ENCODE measurements at places on chromosomes 2 and 18.

GRCh38 chr18:21904856-21905255 lies 164.3 kb downstream of the MIB1 start:
- no peak for DNase-seq

GRCh38 chr2:120491111-120491625 lies 145.2 kb downstream of the INHBB start:
- no peak for DNase-seq

DNA sequence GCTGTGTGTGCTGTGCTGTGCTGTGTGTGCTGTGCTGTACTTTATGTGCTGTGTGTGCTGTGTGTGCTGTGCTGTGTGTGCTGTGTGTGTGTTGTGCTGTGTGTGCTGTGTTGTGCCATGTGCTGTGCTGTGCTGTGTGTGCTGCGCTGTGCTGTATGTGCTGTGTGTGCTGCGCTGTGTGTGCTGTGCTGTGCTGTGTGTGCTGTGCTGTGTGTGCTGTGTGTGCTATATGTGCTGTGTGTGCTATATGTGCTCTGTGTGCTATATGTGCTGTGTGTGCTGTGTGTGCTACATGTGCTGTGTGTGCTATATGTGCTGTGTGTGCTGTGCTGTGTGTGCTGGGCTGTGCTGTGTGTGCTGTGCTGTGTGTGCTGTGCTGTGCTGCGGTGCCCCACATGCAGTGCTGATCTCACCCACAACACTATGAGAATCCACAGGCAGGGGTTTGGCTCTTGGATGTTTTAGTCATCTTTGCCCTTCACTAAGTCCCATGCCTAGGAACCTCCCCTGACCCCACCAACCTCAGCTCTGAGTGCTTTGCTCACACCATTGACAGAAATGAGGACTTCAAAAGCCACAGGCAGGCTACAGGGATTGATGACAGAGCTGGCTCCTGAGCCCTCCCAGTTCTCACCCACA lies 30.5 kb upstream of the MAL start:
- DNase-seq: no peak

DNA sequence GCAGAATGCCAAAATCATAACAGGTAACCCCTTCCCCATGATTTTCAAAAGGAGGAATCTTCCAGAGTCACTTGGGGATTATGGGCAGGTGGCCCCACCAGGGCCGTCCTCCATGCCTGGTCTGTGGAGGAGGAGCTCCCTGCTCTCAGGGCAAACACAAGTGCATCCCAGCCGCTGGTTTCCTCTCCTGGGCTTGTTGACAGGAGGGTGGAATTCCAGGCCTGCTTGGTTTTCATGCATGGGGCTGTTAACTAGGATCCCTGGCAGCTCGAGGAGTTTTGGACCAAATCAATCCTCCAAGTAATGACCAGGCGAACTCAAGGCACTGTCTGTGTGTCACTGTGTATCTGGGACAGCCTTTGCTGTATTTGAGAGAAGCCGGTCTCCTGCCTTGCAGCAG lies 45.3 kb downstream of the FOSL2 start:
- no peak for DNase-seq

DNA sequence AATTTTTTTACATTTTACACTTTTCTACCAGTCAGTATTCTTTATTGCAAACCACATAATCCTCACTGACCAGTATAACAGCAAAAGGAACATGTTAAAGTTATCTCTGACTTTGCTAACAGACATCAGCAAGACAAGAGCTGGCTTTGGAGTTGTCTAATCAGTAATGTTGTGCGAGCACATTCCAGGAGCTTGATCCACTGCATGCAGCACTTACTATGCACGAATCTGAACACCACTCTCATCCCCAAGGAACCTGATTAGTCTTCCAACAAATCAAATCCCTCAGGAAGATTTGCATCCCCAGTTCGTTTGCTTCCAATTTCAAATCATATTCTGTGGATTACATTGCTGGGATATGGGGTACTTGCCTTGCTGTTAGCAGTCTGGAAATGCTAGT lies 269.3 kb upstream of the EPC2 start:
- DNase-seq: no peak

GRCh38 chr2:178241844-178242551 lies 47.7 kb downstream of the OSBPL6 start:
- peak; percentile 88 for DNase-seq

DNA sequence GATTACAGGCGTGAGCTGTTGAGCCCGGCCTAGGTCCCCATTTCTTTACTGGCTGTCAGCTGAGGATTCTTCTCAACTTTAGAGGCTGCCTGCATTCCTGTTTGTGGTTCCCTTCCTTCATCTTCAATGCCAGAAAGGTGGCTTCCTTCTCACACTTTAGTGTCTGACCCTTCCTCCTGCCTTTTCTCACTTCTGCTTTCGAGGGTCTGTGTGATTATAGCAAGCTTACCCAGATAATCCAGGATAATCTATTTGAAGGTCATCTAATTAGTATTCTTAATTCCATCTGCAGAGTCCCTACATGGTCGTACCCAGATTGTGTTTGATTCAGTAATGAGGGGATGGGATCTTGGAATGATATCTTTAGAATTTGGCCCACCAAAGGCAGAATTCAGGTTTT lies 157.4 kb downstream of the TANC1 start:
- no peak for DNase-seq

- DNase-seq: no peak
Observed at GRCh38 chr18:12554796-12555388, 103.0 kb downstream of the SPIRE1 start.

- DNase-seq: no peak
Observed at GRCh38 chr2:233352141-233352842, 2.0 kb upstream of the DGKD start.

- no peak for DNase-seq
Observed at GRCh38 chr2:100986157-100986556, 15.9 kb upstream of the RPL31 start.

DNA sequence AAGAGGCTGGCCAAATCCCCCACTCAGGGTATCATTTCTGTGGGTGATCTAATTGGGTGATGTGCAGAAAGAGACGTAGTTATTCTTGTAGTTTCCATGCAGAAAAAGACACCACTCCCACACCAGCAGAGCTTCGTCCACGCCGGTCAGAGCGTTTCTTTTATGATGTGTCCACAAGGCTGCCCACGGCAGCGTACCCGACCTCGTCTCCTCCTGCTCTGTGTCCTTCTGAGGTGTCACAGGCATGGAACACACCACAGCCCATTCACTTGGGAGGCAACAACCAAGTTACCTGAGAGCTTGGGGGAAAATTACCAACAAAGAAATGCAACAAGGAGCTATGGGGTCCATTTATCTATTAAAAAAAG lies 131.3 kb downstream of the PXDN start:
- DNase-seq: no peak

DNA sequence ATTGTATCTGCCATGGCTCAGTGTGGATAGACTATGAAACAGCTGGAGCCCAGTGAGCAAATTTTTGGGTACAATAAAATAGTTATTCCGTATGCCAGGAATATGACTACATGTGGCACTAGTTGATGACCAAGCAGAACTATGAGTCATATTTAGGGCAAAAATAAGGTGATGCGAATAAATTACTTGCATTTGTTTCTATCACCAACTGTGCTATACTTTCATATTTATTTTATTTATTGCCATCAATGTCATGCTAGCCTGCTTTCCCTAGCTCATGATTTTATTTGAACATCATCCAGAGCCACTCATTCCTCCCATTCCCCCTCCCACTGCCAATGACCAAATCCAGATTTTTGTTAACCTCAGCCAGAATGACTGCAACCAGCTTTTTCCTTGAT lies 13.3 kb upstream of the FAP start:
- DNase-seq: peak; percentile 57

GRCh38 chr2:135637456-135638087 lies 104.1 kb upstream of the UBXN4 start:
- DNase-seq: no peak

- DNase-seq: no peak
Observed at GRCh38 chr2:145038041-145038525, 518.2 kb upstream of the ZEB2 start.

- no peak for DNase-seq
Observed at GRCh38 chr2:85468704-85469349, 50.3 kb downstream of the SH2D6 start.

DNA sequence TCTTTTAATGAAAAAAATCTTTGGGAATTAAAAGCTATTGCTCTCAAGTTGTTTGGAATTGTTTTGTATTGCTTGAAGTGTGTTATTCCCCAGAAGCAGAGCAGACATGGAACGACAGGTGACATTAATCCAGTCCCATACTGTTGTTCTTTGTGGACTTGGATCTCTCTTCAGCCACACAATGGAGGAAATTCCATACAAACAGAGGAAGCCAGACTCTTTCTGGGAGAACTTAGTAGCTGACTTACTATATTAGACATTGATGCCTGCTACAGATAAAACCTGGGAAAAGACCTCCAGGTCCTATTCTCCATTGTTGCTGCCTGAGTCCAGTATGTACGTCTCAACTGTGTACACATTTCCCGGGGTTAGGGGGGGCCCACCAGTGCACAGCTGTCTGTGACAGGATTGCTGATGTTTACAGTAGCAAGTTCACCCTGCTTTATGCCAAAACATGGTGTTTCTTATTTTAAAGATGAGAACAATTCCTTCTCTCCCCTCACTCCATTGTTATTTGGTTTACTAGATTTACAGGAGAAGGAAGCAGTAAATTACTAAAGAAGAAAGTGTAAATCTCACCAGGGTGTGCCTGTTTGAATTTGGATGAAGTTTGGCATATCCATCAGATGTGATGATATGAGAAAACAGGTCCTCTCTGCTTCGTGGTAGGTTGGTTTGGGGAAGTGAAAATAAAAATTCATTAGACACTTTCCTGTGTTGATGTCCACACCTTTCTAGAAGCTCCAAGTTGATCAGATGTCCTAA lies 142.4 kb upstream of the RBBP8 start:
- no peak for DNase-seq

DNA sequence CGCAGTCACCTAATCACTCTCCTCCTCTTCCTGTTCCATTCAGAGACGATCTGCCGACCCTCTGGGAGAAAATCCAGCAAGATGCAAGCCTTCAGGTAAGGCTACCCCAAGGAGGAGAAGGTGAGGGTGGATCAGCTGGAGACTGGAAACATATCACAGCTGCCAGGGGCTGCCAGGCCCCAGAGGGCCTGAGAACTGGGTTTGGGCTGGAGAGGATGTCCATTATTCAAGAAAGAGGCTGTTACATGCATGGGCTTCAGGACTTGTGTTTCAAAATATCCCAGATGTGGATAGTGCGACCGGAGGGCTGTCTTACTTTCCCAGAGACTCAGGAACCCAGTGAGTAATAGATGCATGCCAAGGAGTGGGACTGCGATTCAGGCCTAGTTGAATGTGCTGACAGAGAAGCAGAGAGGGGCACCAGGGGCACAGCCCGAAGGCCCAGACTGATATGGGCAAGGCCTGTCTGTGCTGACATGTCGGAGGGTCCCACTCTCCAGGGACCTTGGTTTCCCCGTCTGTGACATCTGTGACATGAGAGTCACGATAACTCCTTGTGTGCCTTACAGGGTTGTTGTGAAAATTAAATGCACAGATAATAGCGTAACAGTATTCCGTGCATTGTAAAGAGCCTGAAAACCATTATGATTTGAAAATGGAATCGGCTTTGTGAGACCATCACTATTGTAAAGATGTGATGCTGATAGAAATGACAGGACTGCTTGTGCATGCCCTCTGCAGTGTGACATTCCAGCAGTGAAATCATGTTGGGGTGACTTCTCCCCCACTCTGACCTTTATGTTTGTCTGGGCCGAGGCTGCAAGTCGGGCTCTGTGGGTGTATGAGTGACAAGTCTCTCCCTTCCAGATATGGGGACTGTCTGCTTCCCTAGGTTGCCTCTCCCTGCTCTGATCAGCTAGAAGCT lies 510 bp downstream of the IL1RN start:
- no peak for DNase-seq

- no peak for DNase-seq
Observed at GRCh38 chr2:173752152-173752551, 213.0 kb downstream of the SP3 start.

- DNase-seq: no peak
Observed at GRCh38 chr18:69538849-69539248, 138.2 kb downstream of the DOK6 start.

- no peak for DNase-seq
Observed at GRCh38 chr2:239309398-239310245, 91.2 kb downstream of the HDAC4 start.

- DNase-seq: no peak
Observed at GRCh38 chr2:152406119-152406835, 71.3 kb downstream of the FMNL2 start.

DNA sequence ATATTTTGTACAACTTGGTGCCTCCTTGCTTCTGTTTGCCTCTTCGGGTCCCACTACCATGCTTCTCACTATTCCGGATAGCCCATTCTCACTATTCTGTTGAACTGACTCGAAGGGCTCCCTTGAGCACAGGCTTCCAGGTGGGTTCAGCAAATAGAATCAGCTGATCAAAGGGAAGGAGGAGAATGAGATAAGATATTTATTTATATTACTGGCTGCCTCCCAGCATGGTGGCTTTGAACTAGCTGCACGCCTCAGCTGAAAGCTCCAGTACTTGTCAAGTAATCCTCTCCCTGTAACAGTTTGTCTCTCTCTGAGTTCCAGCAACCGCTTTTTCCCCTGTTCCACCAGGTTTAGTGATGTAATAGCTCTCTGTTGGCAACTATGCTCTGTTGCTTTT lies 187.8 kb upstream of the HNRNPA3 start:
- no peak for DNase-seq

DNA sequence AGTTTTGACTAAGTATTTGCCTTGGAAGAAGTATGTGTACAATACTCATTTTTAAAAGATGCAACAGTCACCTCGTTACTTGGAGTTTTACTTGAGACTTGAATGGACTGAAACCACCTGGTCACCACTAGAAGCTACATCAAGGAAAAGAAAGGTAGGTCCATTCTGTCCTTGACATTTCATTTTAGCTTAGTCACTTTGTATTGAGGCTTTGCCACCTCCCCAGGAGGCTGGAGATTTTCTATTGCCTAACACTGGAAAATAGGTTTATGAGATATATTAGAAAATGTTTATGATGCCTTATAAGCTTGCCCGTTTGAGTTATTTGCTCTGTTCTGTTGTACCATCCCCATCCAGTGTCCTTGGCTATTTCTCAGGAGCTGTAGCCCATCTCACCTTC lies 107.9 kb upstream of the ETAA1 start:
- DNase-seq: no peak

DNA sequence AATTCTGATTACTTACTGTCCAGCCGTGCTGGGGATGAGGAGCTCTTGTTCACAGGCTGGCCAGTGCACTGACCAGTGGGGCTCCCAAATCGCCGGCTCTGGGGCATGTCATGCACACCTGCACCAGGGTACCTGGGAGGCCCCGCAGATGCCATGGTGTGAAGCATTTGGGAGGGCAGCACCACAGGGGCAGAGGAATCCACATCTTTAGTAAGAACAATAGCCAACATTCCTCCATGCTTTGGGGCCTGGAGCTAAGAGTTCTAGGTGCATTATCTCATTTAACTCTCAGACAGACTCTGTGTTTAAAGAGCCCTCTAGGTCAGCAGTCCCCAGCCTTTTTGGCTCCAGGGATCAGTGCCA lies 104.2 kb downstream of the ACKR3 start:
- DNase-seq: no peak

GRCh38 chr18:55275039-55275901 lies 312.7 kb downstream of the TCF4 start:
- no peak for DNase-seq
